Fibroblast of villous mesenchyme (primary cell): ENCODE measurements at places on chromosomes 11 and 22.

DNA sequence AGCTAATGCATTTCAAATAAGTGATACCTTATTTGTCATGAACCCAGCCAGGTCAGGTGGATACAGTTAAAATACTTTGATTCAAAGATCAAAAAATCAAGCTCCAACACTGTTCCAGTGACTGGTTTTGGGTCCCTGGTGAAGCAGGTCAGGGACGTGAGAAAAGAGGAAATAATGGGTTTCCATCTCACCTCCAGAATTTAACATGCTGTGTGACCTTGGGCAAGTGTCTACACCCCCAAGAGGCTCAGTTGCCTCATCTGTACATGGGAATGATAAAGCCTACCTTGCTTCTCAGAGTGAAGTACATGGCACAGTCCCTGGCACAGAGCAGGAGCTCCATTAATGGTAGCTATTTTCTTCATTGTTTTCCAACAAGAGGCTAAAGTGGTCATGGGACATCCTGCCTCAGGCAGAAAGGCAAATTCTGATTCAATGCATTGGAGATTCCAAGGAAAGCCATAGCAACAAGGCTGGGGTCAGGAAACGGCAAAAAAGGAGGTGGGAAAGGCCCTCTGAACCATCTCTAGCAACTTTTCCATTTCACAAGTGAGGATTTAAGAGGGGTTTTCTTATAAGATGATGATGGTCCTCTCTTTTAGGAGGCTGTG, 108.5 kb downstream of the CSNK2A3 start:
- no peak for DNase-seq

GRCh38 chr11:67352546-67353316, 615 bp downstream of the POLD4 start:
- no peak for DNase-seq

GRCh38 chr11:118662401-118663271, 16.8 kb downstream of the TREH start:
- no peak for DNase-seq

- no peak for DNase-seq
Observed at GRCh38 chr11:5274395-5274794, 4.7 kb upstream of the HBE1 start.

- DNase-seq: no peak
Observed at GRCh38 chr11:37881741-37882140, 1283.7 kb upstream of the RAG2 start.

DNA sequence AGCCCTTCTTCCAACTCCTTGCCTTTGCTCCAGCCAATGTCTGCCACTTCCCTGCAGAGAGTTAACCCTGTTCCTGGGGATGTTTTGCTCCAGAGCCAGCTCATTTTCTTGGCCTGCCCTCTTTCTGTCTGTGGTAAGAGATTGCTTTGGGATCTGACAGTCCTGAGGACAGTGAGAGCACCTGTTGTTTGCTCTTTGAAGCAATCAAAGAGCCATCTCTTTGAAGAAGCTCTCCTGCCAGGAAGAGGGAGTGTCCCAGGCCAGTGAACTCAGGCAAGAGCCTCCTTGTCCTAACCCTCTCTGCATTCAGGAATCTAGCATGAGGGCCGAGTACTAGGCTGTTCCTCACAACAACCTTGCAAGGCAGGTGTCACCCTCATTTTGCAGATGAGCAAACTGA, 42.2 kb downstream of the TRAF6 start:
- no peak for DNase-seq
